ENCODE measurements at places on chromosomes 4 and X.

DNA sequence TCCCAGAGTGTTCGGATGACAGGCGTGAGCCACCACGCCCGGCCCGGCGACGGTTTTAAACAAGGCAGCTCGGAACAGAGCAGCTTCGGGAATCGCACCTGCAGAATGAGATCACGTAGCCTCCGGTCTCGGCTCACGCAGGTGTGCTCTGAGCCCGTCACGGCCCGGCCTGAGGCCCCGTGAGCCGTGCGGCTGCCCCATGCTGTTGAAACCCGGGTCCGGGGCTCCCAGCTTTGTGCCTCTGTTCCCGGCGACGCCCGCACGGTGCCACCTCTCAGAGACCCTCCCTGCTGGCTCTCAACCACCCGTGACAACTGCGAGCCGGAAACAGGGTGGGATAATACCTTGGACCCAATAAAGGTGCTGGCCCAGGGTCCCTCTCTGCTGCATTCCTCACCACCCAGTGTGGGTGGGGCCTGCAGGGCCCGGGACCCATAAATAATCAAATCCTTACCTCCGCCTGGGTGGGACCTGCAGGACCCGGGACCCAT is 13.4 kb upstream of the PLCXD1 start:
- DNase-seq = no peak

DNA sequence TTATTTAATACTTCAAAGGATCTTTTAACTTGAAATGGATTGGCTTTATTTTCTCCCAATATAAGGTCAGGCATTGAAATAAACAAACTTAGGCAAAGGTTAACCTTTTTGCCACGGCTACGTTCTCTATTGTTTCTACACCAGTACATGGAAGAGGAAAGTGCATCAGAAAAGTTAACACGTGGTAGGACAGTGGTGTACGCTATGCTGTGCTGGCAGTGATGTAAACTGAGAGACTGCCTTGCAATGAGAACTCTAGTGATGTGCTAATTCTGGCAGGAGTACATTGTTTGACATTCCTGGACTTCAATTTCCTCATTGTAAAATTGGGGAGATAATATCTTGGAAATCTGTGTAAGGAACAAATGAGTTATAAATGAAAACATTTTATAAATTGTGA is 208.2 kb downstream of the TMA16 start:
- DNase-seq = no peak

GRCh38 chr4:162700358-162700757 is 466.3 kb downstream of the NAF1 start:
- DNase-seq = no peak

DNA sequence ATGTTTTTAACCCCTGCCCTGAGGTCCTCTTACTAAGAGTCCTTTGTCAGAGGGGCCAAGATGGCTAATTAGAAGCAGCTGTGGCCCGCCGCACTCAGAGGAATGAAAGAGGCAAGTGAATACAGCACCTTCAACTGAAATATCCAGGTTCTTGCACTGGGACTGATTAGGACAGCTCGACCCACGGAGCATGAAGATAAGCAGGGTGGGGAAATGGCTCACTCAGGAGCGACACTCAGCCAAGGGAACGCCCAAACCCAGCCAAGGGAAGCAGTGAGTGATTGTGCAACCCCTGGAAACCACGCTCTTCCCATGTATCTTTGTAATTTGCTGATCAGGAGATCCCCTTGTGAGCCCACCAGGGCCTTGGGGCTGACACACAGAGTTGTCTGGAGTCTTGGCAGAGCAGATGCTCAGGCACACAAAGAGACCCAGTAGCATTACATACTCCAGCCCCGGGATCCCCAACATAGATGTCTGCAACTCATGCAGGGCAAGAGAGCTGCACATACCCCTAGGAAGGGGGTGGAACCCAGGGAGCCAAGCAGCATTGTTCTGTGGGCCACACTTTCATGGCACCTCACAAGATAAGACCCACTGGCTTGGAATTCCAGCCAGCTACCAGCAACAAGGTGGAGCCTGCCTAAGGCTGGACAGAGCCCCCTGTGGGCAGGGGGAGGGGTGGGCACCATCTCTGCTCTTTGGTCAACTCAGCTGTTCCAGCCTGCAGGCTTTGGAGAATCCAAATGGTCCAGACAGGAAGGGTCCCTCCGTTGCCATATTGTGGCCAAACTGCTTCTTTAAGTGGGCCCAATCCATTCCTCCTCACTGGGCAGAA is 23.3 kb downstream of the F8A3 start:
- no peak for DNase-seq

- no peak for DNase-seq
Measured at GRCh38 chr4:17613761-17614415, 553 bp upstream of the MED28 start.

- DNase-seq = no peak
Measured at GRCh38 chrX:31245714-31246113, 173.9 kb upstream of the FTHL17 start.

- no peak for DNase-seq
Measured at GRCh38 chr4:186826846-186827533, 103.3 kb upstream of the FAT1 start.

GRCh38 chr4:88779431-88779830 is 81.8 kb upstream of the NAP1L5 start:
- DNase-seq = no peak

All from HuH-7 (cell line).